ENCODE measurements at places on chromosomes 5 and 9.

GRCh38 chr9:97753975-97754374, 56.8 kb upstream of the XPA start:
- no peak for DNase-seq

DNA sequence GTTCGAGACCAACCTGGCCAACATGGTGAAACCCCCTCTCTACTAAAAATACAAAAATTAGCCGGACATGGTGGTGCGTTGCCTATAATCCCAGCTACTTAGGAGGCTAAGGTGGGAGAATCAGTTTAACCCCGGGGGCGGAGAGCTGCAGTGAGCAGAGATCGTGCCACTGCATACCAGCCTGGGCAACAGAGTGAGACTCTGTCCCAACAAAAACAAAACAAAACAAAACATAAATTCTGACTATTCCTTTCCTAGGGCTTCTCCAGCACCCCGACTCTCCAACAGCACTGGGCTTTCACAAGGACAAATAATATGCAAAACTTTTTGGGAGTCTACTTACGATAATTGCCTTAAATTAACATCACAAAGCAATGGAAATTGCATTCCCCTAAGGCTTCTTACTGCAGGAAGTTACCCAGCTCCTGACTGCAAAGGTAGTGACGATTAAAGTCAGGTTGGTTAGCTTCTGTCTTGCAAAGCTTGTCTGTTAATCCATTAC, 15.9 kb upstream of the CDKN2AIPNL start:
- DNase-seq, result no peak

DNA sequence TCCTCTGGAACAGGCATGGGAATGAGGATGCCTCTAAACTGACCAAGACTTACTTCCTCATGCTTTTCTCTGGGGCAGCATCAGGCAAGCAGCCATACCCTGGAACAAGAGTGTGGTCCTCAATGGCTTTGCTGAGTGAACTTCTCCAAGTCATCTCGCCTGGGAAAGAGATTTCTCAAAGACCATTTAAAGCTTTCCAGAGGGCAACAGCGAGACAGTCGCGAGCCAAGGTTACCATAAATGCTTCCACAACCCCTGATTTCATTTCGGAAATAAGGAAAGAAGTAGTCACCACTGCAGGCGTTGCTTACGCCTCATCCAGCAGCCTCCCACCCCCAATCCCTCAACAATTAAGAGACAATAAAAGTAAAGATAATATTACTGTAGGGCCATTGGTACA, 1.1 kb upstream of the SNCAIP start:
- no peak for DNase-seq

- no peak for DNase-seq
These were observed 24.1 kb upstream of the OTP start for GRCh38 chr5:77662635-77663034.

DNA sequence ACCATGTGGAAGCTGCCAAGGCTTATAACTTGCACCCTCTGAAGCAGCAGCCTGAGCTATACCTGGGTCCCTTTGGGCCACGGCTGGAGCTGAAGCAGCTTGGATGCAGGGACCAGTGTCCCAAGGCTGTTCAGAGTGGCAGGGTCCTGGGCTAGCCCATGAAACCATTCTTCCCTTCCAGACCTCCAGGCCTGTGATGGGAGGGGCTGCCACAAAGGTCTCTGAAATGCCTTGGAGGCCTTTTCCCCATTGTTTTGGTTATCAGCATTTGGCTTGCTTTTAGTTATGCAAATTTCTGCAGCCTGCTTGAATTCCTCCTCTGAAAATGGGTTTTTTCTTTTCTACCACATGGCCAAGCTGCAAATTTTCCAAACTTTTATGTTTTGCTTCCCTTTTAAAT, 433.7 kb upstream of the ACO1 start:
- DNase-seq, result no peak

DNA sequence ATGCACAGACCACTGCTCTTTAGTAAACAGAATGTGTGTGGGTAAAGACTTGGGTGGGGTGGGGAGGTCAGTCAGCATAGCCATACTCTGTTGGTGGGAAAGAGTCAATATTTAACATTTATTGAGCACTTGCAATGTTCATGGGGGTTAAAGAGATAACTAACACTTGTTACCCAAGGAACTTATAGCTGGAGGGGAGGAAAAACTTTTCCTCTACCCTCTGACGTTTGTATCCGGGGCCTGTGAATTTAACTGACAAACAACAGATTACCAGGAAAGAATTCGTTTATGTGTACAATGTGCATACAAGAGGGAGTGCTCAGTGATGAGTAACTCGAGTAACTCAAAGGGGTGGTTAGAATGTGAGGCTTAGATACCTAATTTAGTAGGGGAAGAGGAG, 6.8 kb upstream of the CLINT1 start:
- DNase-seq, result no peak

DNA sequence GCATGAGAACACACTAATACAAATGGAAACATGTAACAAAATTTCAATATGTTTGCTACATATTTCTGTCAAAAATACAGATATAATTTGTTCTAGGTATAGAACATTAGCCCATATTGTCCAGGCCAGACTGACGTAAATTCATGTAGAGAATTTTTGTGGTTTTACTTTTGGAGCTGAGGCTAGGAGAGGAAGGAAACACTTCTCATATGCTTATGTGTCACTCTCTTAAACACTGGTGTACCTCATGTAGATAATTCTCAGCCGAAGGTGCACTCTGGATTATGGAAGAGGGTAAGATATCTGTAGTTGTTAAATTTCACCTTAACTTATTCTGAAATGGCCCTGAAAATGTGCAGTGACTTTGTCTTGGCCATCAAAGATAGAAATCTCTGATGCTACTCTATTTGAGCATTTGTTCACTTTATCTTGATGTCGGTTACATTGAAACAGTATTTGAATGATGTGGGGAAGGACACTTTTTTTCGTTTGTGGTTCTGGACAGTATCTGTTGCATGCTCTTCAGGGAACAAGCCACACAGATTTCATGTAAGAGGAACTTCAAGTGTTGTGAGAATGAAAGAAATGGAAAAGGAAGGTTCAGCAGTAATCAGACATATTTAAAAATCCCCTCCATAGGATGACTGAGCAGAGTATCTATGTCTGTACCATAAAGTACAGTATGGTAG, 202.7 kb downstream of the SPATA31D1 start:
- no peak for DNase-seq

- DNase-seq, result no peak
These were observed 1.9 kb upstream of the NDUFB6 start for GRCh38 chr9:32574858-32575257.

Measured in HS-5 (cell line).